Renal cortex interstitium (tissue), 15 donors: ENCODE measurements at places on chromosomes 4 and X. TPM values are rescaled to one million over a fixed set of nuclear protein-coding genes. Genes with fewer than 3 reads are reported as not detected.

The GPM6B gene
- 24.4 TPM for polyA plus RNA-seq

DNA sequence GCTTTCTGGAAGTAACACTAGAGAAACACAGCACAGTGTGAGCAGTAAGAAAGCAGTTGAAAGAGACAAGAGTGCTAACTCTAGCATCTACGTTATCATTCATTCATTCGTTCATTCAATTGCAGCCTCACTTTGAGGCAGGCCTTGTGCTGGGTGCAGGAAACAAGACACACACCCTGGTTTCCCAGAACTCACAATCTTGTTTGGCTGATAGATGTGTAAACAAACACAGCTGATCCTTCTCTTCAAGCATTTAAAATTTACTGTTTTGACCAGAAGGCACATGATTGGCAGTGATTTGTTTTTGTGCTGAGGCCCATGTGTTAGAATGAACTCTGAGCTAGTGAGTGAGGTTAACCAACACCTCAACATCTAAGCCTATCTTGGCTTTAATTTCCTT is 20.4 kb upstream of the TBC1D9 start:
- no peak for DNase-seq

- DNase-seq, result no peak
Observed at GRCh38 chr4:12145768-12146167, 717.1 kb upstream of the HS3ST1 start.

DNA sequence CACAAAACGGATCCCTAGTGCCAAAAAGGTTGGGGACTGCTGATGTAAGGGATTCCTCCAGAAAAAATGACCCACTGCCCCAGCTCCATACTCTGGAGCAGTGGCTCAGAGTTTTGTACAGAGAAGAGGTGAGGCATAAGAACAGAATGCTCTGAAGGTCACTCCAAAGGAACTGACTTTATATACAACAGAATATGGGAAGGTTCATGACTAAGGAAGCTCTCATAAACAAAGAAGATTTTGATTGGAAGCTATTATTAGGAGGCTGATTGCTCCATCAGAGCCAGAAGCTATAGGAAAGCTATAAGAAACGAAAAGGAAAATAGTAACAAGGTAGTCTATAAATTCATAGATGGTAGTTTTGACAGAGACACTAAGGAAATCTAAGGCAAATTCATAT is 203.1 kb downstream of the SLC7A11 start:
- no peak for DNase-seq

The SMIM43 gene
- 0.58 TPM for polyA plus RNA-seq

- DNase-seq, result no peak
Observed at GRCh38 chr4:10333942-10334341, 123.3 kb downstream of the ZNF518B start.

DNA sequence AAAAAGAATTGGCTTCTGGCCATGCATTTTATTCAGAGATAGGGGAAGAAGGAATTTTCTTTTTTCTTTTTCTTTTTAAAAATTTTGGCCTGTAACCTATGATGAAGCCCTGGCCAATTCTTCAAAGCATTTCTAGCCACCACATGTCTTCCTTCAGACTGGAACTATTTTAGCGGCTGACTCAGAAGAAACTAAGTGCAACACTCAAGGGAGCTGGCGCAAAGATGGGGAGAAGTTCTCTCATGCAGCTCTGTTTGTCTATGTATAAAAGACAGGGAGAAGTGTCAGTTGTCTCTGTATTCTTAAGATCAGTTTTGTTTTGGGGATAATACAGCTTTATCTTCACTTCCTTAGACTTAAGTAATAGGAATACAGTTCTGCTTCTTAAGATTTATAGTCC is 46.1 kb downstream of the MBNL3 start:
- no peak for DNase-seq

DNA sequence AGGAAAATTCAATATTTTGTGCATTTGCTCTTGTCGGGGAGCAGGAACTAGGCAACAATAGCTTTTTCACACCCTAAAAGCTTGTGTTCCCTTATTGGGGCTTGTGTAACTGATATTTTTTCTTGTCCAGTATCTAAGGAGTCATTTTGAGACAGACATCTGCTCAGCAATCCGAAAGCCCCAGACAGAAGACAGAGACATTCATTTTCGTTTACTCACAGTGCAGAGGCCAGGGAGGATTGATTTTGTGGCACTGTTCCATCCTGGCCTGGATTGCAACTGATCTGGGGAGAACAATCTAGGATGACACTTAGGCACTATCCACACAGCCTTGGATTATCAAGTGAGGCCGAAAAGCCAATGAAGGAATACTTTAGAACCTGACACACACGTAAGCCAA is 27.4 kb upstream of the PLAC1 start:
- DNase-seq, result no peak

The MAGEB10 gene
- polyA plus RNA-seq, result not detected

The RPA4 gene
- not detected for polyA plus RNA-seq

GRCh38 chrX:133380711-133381619 is 34.3 kb downstream of the GPC4 start:
- no peak for DNase-seq

- DNase-seq, result no peak
Observed at GRCh38 chr4:57055886-57056285, 54.3 kb downstream of the IGFBP7 start.

The ACE2 gene
- 65.1 TPM for polyA plus RNA-seq

DNA sequence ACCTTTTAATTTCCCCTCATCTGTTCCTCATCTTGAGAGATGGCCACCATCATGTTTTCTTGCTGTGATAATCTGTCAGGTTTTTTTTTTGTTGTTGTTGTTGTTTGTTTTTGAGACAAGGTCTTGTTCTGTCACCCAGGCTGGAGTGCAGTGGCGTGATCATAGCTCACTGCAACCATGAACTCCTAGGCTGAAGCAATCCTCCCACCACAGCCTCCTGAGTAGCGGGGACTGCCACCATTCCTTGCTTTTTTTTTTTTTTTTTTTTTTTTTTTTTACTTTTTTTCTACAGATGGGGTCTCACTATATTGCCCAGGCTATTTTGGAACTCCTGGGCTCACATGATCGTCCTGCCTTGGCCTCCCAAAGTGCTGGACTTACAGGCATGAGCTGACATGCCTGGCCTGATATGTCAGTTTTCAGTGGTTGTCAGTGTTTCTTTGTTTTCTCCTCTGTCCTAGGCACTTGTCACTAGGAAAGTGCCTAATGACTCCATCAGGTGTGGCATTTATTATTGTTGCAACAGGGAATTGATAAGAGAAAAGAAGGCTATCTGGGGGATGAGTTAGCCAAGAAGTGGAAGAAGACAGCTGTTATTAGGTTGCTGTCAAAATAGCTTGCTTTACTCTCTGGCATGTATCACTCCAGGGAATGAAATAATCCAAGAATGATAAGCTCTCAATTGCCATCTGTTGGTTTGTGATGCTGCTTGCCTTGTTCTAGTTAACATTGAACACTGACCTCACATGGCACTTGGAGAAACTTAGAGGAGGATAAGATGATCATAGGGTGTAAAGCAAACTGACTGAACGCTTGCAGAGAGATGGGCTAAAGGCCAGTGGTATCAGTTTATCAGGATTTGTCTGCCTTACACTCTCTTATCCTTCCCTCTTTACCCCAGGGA is 41.7 kb downstream of the TMEM164 start:
- DNase-seq, result no peak

The TNIP3 gene
- polyA plus RNA-seq, result 1.7 TPM

DNA sequence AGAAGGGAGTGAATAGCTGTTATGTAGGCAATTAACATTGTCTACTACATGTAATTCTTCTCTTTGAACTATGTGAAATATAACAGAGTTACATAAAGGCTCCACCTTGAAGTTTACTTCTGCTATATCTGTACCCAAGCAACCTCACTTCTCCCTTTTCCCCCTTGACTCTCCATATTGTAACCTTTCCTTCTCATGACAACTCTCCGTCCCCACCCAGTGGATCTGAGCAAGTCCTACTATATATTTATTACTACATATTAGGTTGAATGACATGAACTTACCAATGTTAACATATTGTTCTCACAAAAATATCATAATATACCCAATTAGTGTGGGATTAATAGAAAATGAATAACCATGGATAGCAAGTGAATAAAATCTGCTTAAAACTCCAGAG is 93.2 kb upstream of the ATP8A1 start:
- peak; percentile 2 for DNase-seq
